ENCODE measurements at places on chromosomes 7 and 10.
A peak's percentile ranks its signal among the peaks of the same experiment; 100 is the strongest.

GRCh38 chr10:104300002-104300735, 31.2 kb downstream of the GSTO2 start:
- no peak for DNase-seq

- DNase-seq = no peak
Observed at GRCh38 chr7:158343526-158343925, 244.1 kb downstream of the PTPRN2 start.

- no peak for DNase-seq
Observed at GRCh38 chr10:128398118-128398517, 271.9 kb upstream of the MKI67 start.

- DNase-seq = no peak
Observed at GRCh38 chr10:14500172-14500765, 169.5 kb upstream of the FRMD4A start.

- no peak for DNase-seq
Observed at GRCh38 chr10:38038107-38038931, 27.8 kb downstream of the ZNF33A start.

- no peak for DNase-seq
Observed at GRCh38 chr7:83799333-83799732, 150.4 kb upstream of the SEMA3E start.

- no peak for DNase-seq
Observed at GRCh38 chr7:82175319-82175718, 268.3 kb downstream of the CACNA2D1 start.

- DNase-seq = no peak
Observed at GRCh38 chr7:47038621-47039020, 543.3 kb downstream of the TNS3 start.

DNA sequence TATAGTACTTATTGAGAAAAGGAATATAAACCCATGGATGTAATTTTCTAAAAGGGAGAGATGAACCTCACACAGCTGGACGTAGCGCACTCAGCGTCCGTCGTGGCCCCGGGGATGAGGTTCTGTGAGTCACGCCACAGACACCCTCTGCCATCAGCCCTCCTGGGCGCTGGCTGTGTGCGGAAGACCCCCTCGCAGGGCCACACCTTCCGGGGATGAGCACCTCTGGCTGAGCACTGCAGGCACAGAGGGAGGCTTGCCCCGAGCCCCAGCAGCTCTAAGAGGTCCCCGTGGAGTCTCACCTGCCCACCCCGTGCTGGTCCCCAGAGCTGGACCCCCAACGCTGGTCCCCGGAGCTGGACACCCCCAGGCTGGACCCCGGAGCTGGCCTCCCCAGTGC, 215.8 kb downstream of the PTPRN2 start:
- DNase-seq = no peak

- DNase-seq = no peak
Observed at GRCh38 chr7:33579673-33579960, 325.7 kb upstream of the BMPER start.

DNA sequence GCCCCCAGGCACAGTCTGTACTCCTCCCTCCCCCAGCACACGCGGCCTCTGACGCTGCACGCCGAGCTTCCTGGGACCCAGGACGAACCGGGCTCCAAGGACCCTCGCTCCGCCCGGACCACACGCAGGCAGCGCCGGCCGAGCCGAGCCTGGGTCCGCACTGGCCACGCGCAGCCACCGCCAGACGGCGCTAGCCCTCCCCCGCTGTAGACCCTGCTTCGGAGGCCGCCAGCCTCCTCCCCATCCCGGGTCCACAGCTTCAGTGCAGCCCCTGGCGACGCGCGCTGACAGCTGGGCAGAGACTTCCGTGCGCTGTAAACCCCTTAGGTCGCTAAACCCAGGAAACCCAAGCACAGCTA, 936 bp upstream of the TCERG1L start:
- DNase-seq = no peak

DNA sequence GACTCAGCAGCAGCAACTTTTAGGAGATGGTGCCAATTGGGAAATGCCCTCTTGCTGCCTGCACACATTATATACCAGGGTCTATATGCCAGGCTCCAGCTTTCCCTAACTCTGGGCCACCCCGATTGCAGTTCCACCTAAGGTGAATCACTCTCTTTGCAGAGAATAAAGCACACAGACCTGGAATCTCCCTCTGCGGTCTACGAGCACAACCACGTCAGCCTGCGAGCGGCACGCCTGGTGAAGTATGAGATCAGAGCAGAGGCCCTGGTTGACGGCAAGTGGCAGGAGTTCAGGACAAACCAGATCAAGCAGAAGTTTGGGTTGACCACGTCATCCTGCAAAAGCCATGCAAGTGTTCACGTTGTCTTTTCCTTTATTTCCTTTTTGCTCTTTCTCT, 38.2 kb upstream of the PLEKHA1 start:
- no peak for DNase-seq

GRCh38 chr7:92255308-92255707, 9.5 kb downstream of the ANKIB1 start:
- no peak for DNase-seq

- DNase-seq = no peak
Observed at GRCh38 chr7:130418306-130418705, 22.5 kb downstream of the CEP41 start.

GRCh38 chr7:142871260-142872105, 14.1 kb downstream of the TRPV6 start:
- DNase-seq = no peak

DNA sequence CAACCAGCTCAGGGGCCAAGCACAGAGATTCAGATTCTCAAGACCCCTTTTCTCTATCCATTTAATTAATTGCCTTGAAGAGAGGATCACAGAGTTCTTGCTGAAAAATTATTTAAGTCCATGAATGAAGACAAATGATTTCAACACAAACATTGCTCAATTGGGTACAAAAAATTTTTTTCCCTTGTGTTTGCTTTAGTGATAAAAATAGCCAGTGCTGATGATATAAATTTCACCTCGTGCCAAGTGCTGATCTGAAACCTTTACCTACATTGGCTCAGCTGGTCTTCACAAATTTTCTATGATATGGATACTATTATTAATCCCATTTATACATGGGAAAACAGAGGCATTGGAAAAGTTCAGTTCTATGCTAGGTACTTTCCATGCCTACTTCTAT, 377.1 kb downstream of the NRG3 start:
- DNase-seq = no peak

GRCh38 chr7:149865437-149865836, 8.3 kb upstream of the ATP6V0E2 start:
- DNase-seq = no peak

- DNase-seq = no peak
Observed at GRCh38 chr7:36348256-36348655, 41.4 kb upstream of the ANLN start.

DNA sequence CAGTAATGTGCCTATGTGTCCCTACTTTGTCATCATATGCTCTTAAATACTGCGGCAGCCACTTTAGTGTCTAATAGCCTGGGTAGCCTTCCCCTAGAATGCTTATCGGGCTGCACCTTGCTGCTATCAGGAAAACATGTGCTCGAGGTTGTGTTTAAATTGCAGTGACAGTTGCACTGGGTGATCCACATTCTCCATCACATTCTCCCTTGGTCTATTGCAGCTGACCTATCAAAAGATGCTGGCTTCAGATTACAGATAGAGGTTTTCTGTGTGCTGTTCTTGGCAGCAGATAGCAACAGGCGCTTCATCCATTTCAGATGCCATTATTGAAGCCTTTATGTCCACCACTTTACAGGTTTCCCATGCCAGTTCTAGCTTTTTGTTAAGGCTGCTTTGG, 130.1 kb upstream of the MDFIC start:
- DNase-seq = no peak

DNA sequence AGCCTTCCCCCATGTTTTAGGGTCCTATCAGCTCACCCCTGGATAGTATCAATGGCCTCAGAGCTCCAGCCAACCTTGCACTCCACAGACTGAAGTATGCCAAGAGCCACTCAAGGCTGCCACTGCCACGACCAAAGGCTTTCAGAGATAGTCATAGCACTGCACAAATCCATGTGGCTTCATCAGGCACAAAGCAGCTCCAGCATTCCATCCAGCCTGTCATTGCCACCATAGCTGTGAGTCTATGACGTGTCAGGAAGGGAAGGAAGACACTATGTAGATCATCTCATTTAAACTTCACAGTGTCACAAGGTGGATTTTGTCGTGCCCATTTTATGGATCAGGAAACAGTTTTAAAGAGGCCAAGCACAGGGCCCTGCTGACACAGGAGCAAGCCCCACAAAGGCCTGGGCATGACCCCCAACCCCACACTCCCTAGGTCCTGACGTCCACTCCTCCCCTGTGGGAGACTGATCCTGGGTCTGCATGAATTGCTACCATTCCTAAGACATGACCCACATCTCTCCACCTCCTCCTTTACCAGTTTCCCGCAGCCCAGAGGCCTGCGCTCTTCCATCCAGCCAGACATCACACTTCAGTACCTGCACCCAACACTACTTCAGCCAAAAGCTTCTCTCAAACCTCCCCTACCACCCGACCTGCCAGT, 119.4 kb downstream of the DIP2C start:
- no peak for DNase-seq

DNA sequence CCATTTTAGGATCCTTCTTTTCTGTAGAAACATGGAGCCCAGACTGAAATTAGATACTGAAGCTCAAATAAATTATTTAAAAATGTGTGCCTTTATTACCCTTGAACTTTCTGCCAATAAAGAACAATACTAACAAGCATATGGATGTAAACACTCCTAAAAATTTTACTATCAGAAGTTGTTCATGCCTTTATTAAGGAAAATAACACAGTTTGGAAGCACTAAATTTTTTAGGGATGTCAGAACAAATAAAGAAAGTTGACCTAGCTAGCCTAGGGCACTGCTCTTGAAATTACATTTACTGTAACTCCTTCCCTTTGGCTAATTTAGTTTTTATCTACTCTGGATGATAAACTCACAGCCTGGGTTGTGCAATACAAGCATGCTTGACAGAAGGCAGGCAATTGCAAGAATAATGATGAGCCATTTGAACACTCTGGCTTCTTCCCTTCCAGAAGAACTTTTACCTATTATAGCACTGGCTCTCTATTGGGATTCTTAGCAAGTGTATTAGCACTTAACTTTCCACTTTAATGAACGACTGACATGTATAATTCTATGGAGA, 351.7 kb upstream of the C7orf33 start:
- DNase-seq = no peak

DNA sequence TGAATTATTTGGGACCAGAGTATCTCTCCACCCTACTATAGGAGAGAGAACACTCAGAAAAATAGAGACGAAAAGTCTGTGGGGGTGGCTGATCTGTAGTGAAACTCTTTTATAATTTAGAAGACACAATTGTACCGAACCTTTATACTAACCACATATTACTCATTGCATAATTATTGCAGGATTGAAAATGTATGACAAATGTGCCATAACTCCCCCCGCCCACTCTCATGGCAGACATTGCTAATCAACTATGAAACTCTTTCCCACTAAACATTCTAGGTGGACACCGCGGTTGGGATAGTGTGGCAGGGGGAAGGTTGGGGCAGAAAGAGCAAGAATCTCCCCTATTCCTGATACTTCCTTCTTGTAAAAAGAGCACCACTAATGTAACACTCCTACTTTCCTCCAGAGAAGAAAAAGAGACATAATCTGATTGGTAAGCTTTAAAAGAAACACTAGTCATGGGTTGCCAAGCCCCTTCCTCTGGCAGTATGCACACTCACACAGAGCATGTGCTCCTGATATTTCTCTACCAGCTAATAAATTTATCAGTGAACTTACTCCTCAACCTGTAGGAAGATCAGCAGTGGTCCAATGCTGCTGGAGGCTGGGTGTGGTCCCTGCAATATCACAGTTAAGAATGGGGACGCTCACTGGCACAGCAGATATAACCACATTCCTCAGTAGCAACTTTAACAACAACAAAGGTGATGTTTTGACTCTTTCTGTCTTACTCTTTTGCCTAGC, 18.7 kb upstream of the ARID5B start:
- DNase-seq = no peak

DNA sequence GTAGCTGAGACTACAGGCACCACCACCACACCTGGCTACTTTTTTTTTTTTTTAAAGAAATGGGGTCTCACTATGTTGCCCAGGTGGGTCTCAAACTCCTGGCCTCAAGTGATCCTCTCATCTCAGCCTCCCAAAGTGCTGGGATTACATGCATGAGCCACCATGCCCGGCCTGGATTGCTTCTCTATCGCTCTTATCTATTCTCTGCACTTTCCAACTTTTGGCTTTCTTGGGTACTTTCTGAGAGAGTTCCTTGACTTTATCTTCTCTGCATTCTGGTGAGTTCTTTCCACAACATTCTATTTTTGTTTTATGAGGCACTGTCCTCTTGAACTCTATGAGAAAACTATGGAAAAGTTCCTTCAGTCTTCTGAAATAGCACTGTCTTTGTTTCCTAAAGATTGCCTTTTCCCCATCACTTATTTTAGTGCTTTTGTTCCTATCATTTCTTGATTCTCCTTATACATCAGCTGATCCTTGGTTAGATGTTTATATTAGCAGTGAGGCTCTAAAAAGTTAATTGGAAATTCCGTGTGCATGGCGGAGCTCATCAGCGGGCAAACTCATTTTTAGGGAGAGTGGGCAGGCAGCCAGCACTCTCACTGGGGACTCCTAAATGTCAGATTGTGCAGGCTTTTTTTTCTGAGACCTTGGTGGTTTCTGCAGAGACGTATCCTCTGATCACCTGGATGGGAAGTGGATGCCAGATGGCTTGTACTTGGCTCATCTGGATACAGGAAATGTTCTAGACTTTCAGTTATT, 43.9 kb downstream of the HIP1 start:
- DNase-seq = peak; percentile 19

GRCh38 chr10:58414270-58415041, 29.2 kb downstream of the TFAM start:
- DNase-seq = no peak

GRCh38 chr10:67386260-67386659, 309.7 kb downstream of the CTNNA3 start:
- no peak for DNase-seq

- DNase-seq = no peak
Observed at GRCh38 chr10:11225935-11226334, 208.3 kb downstream of the CELF2 start.

DNA sequence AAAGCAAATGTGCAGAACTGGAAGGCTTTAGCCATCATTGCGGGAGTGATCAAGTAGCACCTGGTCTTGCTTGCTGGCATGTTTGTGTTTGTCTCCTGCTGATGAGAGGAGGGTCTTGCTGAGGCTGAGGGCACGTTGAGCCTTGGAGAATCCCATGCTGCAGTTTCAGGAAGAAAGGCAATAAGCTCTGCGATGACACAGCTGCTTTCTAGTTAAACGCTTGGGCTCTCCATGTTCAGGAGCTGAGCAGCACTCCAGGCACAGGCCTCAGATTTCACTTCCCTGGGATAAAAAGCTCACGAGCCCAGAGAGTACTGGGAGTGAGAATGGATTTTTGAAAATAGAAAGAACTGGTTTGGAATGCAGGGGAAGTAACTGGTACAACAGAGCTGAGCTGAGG, 100.8 kb downstream of the LRRC18 start:
- DNase-seq = no peak
